Stimulated activated CD4-positive, alpha-beta T cell treated with anti-CD3 and anti-CD28 coated beads, Interleukin-4, amount 100 ng/mL, for 4 hours (primary cell): ENCODE measurements at places on chromosomes 11 and 22.

DNA sequence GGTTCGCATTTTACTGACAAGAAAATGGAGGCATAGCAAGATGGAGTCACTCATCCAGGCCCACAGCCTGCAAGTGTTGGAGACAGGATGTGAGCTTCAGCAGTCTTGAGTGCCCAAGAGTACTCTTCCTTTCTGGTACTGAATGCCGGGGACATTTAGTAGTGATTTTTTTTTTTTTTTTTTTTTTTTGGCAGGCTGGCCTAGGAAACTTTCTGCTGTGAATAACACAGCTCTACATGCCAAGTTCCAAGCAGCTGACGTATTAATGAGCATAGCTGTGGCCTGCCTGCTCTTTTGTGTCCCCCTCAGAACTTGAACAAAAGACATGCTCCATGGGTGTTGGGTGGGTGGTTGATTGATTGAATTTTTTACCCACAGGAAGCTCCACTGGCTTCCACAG lies 195.5 kb upstream of the CADM1 start:
- no peak for DNase-seq

GRCh38 chr11:114322934-114323333 lies 26.7 kb downstream of the NNMT start:
- DNase-seq = no peak

DNA sequence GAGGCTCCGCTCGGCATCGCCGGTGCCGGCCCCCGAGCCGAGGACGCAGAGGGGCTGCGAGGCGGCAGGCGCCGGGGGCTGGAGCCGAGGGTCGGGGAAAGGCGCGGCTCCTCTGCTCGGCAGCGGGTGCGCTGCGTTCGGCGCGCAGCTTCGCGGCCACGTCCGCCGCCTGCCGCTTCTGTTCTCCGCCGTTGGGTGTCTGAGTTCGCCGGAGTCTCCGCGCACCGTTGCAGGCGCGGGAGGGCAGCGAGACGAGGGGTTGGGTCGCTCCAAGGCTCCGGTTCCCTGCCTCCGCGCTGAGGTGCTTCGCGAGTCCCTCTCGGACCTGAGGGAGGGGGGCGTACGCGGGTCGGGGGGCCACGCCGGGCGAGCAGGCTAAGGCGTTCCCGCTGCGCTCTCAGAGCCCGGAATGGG lies 347 bp downstream of the MN1 start:
- peak; percentile 7 for DNase-seq

DNA sequence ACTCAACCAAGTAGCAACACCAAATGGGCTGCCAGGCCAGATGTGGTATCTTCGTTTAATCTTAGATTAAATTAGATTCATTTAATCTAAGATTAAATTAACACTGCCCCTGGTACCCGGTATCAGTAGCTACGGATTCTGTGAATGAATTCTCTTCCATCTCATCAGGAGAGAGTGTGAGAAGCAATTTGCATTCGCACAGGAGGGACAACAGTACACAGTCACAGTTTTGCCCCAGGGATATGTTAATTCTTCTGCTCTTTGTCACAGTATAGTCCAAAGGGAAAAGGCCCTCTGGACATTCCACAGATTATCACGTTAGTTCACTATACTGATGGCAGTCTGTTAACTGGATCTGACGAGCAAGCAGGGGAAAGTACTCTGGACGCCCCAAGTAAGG lies 22.9 kb downstream of the ASCL2 start:
- no peak for DNase-seq

GRCh38 chr22:21014726-21015465 lies at the start of gene P2RX6:
P2RX6 (plus strand) TSS chr22:21015165; CDS start chr22:21015175, 10 bp downstream.
- no peak for DNase-seq

DNA sequence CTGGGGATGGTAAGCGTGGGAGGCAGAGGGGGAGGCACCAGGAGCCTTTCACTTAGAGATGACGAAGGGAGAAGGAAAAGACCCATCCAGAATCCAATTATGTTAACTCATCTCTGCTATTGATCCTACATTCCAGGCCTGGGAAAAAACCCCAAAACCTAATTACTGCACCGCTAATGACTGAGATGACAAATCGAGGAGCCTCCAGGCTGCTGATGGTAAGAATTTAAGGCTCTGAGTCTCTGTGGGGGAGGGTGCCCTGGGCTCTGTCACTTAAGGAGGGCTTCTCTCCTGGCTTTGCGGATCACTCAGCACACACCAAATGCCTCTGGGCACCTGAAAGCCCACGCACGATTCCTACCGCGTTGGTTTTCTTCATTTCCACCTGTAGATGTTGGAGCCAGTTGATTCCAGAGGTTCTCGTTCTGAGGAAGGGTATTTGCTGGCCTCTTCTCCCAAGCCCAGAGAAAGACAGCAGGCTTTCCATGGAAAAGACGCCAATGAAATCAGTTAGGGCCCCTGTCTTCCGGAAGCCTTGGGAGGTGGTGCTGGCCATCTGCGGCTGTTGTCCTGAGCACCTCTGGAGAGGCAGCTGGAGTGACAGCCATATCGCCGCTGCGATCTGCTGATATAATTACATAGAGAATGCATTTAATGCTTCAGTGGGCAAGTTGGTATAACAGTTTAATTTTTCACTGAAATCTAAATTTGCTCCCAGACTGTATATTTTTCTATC lies 751.2 kb downstream of the BRD1 start:
- DNase-seq = no peak

DNA sequence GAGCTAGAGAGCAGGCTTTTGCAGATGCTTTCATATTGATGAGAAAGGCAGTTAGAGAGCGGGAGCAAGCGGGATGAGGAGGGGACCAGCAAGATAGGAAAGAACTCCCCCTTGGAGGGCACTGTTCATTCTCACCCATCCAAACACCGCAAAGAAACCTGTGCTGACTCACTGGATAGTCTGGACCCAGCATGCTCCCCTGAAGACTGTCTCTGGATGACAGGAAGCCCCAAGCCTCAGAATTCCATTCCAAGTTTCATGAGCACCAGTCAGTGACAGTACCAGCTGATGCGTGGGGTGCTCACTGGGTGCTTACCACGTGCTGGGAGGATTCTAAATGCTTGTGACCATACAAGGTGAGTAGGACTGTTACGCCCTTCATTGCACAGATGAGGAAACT lies 34.2 kb downstream of the MICAL3 start:
- DNase-seq = no peak

GRCh38 chr11:315516-315994 lies 1.7 kb downstream of the IFITM1 start:
- no peak for DNase-seq

DNA sequence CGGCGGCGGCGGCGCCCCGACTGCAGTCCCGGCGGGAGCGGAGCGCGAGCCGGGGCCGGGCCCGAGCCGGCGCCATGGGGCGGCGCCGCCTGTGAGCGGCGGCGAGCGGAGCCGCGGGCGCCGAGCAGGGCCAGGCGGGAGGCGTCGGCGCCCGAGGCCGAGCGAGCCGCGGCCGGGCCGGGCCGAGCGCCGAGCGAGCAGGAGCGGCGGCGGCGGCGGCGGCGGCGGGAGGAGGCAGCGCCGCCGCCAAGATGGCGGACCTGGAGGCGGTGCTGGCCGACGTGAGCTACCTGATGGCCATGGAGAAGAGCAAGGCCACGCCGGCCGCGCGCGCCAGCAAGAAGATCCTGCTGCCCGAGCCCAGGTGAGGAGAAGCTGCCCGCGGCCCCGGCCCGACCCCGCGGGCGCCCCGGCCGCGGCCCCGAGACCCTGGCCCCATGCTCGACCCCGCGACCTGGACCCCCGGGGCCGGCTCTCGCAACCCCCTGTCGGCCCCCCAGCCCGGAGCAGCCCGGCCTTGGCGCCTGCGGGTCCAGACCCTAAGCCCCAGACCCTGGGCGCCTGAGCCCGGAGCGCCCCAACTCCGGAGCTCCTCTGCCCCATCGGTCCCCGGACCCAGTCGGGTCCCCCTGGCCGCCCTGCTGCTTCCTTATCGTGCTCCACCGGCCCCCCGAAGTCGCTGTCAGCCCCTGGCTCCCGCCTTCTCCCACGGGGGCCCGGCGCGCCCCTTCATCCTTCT lies at the start of gene GRK2:
TSS of gene GRK2 (plus strand) at position 25 of the 739 bp plus-strand sequence. CDS start at position 252, 227 bp downstream.
- peak; percentile 49 for DNase-seq

DNA sequence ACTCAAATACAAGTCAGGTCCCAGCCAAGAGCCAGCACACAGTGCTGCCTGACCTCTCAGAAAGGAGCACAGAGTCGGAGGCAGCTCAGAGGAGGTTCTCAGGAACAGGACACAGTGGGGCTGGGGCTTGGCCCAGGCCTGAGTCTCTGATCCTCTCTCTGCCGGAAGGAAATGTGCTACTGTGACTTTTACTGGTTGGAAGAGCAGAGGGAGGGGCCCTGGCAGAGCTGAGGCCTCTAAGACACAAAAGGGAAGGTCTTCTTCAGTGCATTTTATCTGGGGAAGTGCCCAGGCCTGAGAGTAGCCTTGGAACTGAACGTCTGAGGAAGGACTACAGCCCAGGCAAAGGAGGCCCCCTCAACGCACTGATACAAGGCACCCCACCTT lies 16.2 kb upstream of the CASTOR1 start:
- DNase-seq = peak; percentile 43

- no peak for DNase-seq
Measured at GRCh38 chr11:33475993-33476392, 218.8 kb downstream of the HIPK3 start.

- DNase-seq = peak; percentile 12
Measured at GRCh38 chr11:59172345-59173079, 580 bp downstream of the DTX4 start.

GRCh38 chr11:126114486-126115126 lies 51.9 kb upstream of the CDON start:
- DNase-seq = no peak

GRCh38 chr22:39129746-39130145 lies 22.7 kb downstream of the CBX7 start:
- DNase-seq = no peak

GRCh38 chr11:110977661-110978060 lies 265.4 kb upstream of the ARHGAP20 start:
- no peak for DNase-seq

DNA sequence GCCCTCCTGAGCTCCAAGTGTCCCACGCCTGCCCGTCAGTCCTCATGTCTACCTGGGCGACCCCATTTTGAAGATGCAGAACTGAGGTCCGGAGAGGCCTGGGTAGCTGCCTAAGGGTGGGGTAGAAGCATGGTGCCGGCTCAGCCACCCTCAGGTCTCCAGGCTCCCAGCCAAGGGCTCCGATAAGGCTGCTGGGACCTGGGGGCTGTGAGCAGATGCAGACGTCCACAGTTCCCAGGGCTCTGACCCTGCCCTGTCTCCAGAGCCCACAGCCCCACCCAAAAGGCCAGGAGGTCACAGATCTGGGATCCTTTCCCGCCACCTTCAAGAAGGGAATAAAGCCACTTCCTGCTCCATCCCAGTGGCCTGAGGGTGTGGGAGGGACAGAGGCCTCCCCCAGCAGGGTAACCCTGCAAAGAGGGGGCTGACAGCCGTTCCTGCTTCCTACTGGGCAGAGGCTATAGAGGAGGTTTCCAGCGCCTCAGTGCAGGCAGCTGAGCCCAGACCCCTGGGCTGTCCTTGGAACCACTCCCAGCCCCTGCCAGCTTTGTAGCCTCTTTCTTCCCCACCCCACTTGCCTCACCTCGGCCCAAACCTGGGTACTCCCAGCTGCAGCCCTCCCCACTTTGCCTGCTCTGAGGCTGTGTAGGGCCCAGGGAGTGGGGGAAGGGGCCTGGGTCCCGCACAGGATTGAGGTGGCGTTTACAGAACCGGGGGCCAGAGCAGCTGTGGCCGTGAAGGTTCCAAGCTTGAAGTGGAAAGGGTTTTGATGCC lies 85.5 kb downstream of the CDKN1C start:
- no peak for DNase-seq

DNA sequence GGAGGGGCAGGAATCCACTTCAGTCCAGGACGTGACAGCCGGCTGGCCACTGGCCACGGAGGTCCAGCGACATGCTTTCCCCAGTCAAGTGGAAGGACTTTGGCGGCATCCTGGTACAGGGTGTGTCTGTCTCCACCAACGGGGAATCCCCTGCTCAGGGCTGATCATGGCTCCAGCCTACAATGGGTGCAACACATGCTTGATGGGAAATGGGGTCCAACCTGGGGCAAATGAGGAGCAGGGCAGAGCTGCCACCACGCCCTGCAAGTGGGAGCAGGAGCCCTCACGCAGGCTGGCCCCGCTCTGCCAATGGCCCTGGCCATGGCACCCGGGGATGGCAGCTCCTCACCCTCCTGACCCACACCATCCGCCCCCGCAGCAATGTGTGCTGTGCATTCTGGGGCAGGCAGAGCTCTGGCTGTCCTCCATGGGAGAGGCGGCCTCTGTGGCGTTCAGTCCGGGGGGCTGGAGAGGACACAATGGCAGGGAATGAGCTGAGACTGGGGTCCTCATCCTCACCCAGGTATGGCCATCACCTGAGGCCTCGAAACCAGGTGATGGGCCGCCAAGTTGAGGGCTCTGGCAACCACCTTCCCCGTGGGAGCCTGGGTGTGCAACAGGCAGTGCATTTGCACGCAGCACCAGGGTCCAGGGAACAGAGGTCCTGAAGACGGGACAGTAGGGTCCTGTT lies 5.8 kb upstream of the SEPTIN5 start:
- no peak for DNase-seq

GRCh38 chr11:27926981-27927481 lies 180.9 kb downstream of the KIF18A start:
- no peak for DNase-seq

- no peak for DNase-seq
Measured at GRCh38 chr11:79080551-79080950, 360.3 kb downstream of the TENM4 start.

DNA sequence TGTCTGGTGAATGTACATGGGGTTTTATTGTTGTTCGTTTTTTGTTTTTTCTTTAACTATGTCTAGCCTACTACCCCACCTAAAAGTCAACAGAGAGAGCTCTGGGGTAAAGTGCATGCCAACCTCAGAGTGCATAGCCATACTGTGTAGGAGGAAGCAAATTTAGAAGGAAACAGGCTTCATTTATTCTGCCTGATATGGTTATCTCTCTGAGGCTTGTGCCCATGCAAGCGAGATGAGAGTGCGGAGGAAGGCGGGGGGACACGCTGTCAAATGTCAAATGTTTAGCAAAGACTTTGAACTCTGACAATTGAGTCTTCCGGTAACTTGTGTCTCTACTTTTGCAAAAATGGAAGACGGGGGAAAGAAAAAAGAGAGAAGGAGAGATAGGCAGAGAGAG lies 295.5 kb downstream of the ETS1 start:
- peak; percentile 42 for DNase-seq

GRCh38 chr22:50086526-50086925 lies 1.3 kb upstream of the MLC1 start:
- DNase-seq = no peak

GRCh38 chr11:28763151-28763550 lies 655.0 kb downstream of the METTL15 start:
- no peak for DNase-seq
